ENCODE measurements at places on chromosomes 6 and 20.

DNA sequence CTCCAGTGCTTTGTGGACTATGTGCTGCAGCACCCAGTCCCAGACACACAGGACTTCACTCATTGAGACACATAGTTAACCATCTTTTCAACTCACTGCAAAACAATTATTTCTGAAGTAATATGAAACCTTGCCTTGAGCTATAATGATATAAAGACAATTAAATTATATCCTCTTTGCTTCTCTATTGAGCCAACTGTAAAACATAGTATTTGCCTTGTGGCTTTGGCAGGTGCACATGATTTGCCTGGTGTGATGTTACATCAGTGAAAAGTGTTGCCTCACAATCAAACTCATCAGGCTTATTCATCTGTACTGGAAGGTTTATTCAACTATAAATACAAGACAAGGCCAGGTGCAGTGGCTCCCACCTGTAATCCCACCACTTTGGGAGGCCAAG, 80.6 kb downstream of the NCOA7 start:
- DNase-seq, result no peak

DNA sequence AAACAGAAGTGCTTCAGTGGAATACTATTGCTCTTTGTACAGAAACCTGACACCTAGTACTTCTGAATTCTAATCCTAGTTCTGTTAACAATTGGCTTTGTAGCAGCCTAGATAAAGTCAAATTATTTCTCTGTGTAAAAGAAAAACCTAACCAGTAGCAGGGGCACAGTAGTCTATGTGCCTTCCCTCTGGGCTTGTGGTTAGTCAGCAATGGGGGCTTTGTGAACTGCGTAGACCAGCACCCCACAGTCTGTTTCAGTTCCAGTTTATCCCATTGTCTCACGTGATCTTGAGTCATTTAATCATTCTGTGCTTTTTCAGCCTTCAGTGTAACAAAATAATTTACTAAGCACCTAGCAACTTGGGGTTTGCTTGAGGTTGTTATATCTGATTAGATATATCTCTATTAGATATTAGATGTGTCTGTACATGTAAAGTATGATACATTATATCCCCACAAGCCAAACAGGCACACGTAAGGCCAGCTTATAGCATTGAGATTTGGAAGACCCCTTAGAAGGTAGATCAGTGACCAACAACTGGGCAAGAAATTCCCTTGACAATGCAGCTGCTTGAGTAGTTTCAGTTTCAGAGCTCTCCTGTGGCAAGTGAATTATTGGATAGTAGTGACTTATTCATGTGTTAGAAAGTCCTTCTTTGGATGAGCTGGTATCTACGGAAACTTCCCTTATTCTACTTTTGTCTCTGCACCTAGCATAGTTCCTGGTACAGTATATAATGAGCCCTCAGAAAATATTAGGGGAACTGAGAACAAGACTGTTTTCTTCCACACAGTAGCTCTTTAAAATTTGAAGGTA, 27.9 kb upstream of the CCR6 start:
- DNase-seq, result peak; percentile 82

DNA sequence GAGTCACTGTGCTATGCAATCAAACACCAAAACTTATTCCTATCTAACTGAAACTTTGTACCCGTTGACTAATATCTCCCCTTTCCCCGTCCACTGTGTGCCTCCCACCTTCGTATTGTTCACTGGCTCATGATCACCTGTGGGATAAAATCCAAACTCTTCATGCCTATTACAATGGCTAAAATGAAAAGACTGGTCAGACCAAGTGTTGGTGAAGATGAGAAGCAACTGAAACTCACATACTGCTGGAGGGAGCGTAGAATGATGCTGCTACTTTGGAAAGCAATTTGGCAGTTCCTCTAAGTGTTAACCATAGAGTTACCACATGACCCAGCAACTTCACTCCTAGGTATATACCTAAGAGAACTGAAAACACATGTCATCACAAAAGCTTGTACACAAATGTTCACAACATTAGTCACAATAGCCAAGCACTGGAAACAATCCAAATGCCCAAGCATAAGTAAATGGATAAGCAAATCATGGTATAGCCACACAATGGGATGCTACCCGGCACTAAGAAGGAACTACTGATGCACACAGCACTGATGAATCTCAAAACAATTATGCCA, 13.1 kb downstream of the RPS10 start:
- no peak for DNase-seq

DNA sequence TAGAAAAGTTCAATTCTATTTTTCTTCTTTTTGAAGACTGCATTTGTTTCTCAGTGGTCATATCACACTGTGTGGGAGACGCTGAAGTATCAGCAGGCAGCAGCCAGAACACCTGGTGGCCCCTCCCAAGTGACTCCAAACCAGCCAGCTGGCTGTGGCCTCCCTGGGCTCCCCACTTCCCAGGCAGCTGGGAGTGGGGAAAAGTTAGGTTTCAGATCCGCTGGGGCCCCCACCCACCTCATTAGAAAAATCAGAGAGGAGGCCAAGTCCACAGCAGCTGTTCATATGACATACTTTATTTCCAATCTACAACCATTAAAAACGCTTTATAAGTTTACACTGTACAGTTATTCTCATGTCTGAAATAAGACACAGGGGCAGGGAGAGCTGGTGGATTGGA, 3.6 kb upstream of the DSN1 start:
- DNase-seq, result no peak

GRCh38 chr6:37171201-37171969, 1.4 kb downstream of the PIM1 start:
- DNase-seq, result peak; percentile 45

GRCh38 chr6:3438190-3439167, 18.4 kb downstream of the SLC22A23 start:
- DNase-seq, result no peak

Data from suppressor macrophage treated with lipopolysaccharide for 4 hours (primary cell).